ENCODE measurements at places on chromosomes 11 and 22. TPM values are rescaled to one million over a fixed set of nuclear protein-coding genes. Genes with fewer than 3 reads are reported as not detected.

LSP1 gene
- total RNA-seq: 14.1 TPM

DNA sequence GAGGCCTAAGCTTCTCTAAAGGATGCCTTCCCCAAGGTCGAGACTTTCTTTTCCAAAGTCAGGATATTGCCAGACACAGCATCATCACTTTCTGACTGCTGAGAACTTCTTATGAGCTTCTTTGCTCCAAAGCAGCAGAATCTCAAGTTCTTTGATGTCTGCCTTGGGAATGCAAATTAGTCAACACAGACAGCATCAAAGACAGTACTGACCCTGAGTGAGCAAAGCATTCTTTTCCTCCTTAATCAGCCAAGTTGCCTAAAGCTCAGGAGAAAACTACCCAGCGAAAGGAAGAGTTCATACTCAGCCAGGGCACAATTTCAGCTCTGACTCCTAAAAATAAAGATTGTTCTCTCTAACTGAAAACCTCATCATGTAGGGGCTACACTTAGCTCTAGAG is 98.0 kb downstream of the SLC36A4 start:
- H3K27me3 ChIP-seq: no peaks in the 10 kb centered on the region
- no peaks in the 10 kb centered on the region for H3K4me1 ChIP-seq
- H3K4me3 ChIP-seq: no peak overlapping the region
- no peaks in the 10 kb centered on the region for H3K36me3 ChIP-seq

KRTAP5-8 gene
- total RNA-seq: 6.0 TPM

GRCh38 chr22:30830907-30831306 is 136.2 kb downstream of the OSBP2 start:
- no peak for DNase-seq
- H3K36me3 ChIP-seq: no peaks in the 10 kb centered on the region
- no peaks in the 10 kb centered on the region for H3K27me3 ChIP-seq
- H3K4me1 ChIP-seq: no peaks in the 10 kb centered on the region
- no peak overlapping the region for H3K4me3 ChIP-seq
- no peak overlapping the region for H3K27ac ChIP-seq

Measured in Peyer's patch (tissue), 4 donors.